Stimulated activated CD4-positive, alpha-beta T cell treated with anti-CD3 and anti-CD28 coated beads, TNF-alpha, amount 100 ng/mL, for 1 hour (primary cell): ENCODE measurements at places on chromosomes 11 and 22.

DNA sequence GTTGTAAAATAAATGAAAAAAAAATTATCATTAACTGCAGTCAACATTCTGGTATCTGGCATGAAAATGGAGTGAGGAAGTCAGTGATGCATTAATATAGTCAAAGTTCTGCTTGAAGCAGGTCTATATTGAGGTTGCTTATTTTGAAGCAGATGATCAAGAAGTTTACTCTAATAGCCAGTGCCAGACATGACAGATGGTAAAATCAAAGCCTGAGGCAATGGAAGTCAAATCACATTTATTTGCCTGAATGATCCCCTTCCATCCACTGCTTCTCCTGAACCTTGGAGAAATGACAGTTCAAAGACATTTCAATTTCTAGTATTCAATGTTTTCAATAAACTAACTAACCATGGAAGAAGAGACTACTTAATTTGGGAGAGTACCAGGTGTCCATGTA is 430.0 kb downstream of the FAM181B start:
- DNase-seq = no peak

- DNase-seq = no peak
Measured at GRCh38 chr22:40709752-40710413, 30.6 kb downstream of the MCHR1 start.

- DNase-seq = no peak
Measured at GRCh38 chr11:457111-457760, 7.2 kb downstream of the PTDSS2 start.

GRCh38 chr22:43241138-43241597 is 54.2 kb upstream of the TTLL12 start:
- no peak for DNase-seq

GRCh38 chr11:64925536-64926436 is 1.3 kb downstream of the PPP2R5B start:
- DNase-seq = no peak

- no peak for DNase-seq
Measured at GRCh38 chr11:83918476-83918875, 632.3 kb upstream of the CCDC90B start.

- no peak for DNase-seq
Measured at GRCh38 chr22:36166518-36167220, 6.1 kb upstream of the APOL3 start.

DNA sequence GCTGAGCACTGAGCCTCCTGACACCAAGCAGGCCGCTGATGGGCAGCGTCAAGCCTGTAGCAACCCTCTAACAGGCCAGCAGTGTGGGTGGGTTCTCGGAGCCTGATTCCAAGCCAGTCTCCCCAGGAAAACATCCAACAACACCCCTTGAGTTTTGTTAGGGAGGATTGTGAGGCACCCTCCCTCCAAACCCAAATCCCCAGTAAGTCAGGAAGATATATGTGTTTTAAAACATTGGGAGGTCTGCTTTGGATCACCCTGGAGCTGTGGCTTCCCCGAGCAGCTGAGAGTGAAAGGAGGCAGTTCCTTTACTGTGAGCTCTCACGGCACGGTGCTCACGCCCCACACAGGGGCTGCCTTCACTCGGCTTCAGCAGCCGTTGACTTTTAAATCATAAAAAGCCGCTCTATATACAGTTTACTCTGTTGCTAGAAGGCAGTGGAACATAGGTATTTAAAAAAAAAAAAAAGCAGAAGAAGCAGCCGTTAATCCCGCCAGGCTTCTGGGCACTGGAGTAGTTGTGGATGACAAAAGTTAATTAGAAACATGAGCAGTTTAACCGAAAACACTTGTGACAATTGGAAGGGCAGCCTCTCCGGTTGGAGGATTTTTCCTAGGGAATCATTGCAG is 218.6 kb downstream of the NAV2 start:
- no peak for DNase-seq

- peak; percentile 31 for DNase-seq
Measured at GRCh38 chr11:1772270-1773130, 8.8 kb upstream of the CTSD start.

GRCh38 chr11:126499131-126499752 is 143.8 kb downstream of the ST3GAL4 start:
- DNase-seq = no peak

DNA sequence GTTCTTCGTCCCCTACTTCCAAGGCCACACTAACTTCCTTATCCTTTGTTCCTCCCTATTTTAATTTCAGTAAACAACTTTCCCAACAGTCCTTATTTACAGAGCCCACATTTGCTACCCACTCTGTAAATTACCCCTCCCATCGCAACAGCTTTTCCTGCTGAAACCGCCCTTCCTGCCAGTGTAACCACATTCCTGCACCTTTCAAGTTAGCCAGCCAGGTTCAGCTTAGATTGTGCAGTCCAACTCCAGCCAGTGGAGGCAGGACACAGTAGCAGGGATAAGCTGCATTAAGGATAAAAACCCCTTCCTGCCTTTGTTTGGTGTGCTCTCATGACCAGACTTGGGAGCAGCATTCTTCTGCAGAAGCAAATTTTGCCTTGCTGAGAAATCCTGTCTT is 768.3 kb upstream of the ARHGAP42 start:
- no peak for DNase-seq

DNA sequence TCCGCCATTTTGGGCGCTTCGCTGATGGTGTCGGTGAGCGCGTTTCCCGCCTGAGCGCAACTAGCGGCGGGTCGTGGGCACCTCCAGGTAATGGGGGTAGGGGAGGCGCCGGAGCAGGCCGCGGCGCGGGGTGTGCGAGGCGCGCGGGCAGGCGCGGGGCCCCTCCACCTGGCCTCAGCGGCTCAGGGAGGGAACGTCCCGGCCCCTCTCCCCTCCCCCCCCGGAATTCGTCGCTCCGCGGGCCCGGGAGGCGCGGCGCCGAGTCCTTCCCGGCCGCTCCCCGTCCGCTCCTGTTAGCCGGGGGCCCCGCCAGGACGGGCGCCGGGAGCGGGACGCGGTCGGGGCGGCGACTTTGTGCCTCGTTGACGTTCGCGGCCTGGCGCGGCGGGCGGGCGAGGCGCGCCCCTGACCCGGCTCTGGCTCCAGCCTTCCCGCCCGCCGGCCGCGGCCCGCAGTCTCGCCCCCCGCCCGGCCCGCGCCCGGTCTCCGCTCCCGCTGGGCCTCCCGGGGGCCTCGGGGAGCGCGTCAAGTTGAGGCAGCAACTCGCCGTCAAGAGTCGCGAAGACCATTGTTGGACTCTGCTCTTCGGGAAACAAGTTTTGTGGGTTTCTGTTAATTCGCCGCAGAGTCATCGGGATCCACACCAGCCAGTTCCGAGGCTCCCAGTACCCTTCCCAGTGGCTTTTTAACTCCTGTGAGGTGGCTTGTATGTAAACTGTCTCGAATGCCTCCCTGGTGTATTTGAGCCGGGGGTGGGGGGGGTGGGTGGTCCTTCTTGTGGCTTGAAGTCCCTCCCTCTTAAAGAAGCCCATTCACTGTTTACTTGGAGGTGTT is at the start of gene PPP6R3:
TSS of gene PPP6R3 (plus strand) at position 12 of the 834 bp plus-strand sequence. CDS start 76,913 bp downstream, outside the sequence.
- no peak for DNase-seq

- DNase-seq = no peak
Measured at GRCh38 chr11:123253911-123254310, 58.9 kb upstream of the CLMP start.

GRCh38 chr22:50678651-50679521 is 6.3 kb downstream of the SHANK3 start:
- no peak for DNase-seq

DNA sequence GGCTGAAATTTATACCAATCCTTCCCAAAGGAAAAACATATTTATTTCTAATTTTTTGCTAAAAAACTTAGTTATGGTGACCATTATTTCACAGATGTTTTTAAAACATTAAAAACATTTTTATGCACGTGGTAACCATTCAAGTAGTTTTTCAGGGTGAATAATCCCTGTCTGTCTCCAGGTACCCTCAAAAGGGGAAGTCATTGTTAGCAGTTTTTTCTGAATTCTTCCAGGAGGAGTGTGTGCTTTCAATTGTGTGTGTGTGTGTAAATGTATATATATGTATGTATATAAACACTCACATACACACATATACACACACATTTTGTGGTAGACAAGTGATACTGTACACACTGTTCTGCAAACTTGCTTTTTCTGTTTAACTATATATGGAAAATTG is 43.9 kb downstream of the MIAT start:
- DNase-seq = no peak

GRCh38 chr11:118791961-118792569 is 1.1 kb upstream of the DDX6 start:
- no peak for DNase-seq

DNA sequence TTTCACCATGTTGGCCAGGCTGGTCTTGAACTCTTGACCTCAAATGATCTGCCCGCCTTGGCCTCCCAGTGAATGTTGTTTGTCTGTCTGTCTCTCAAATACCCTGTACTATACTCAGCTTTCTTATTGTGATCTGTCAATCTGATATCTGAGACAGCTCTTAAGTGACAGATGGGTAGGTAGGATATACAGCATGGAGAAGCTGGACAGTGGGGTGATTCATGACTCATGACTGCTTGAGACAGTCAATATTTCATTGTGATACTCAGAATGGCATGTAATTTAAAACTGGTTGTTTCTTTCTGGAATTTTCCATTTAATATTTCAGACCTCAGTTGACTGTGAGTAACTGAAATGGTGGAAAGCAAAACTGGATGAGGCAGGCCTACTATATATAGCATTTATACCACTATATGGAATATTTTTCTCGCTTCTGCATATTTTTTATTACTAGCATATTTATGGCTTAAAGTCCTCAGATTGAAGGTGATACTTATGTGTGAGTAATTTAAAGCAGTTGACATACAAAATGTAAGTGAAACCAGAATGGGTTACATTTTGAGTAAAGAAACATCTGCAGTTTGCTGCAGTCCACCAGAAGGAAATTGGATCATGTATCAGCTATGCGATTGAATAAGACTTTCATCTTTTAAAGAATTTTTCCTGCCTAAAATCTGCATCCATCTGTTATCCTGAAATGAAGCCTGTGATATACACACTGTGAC is 22.3 kb downstream of the ARHGAP42 start:
- DNase-seq = no peak

DNA sequence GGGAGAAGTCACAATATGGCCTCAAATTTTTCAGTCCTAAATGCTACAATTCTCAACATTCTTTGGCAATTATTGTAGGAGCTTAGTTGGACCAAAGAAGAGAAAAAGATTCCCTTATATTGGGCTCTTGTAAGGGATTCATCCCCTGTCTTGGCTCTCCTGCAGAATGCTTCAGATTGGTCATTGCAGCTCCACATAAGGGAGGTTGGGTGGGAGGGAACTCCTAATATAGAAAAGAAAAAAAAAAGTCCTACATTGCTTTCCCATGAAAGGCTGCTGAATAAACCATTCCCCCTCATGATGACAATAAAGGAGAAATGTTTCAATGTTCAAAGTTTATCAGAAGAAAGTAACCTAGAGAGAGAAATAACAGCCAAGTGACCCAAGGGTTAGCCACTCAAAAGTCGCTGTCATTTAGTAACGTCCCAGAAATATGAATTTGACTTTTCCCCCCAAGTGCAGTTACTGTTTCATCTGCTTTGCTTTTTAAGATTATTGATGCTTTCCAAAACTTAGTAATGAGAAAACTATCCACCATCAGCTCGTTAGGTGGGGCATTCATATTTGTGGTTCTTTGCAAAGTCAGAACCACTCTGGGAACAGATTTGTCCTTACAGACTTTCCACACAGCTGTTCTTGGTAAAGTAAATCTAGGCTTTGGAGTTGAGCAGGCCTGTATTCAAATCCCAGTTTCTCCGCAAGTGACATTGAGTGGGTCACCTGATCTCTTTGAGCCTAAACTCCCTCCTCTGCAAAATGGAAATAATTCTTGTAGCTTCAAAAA is 5.0 kb upstream of the SLC1A2 start:
- DNase-seq = no peak

- DNase-seq = no peak
Measured at GRCh38 chr11:75968021-75968625, 153.1 kb downstream of the UVRAG start.

- DNase-seq = no peak
Measured at GRCh38 chr22:23126165-23127054, 15.4 kb downstream of the RSPH14 start.

- no peak for DNase-seq
Measured at GRCh38 chr11:38256436-38256835, 1658.4 kb upstream of the RAG2 start.

GRCh38 chr11:104925850-104926249 is 27.6 kb upstream of the CASP12 start:
- DNase-seq = no peak

DNA sequence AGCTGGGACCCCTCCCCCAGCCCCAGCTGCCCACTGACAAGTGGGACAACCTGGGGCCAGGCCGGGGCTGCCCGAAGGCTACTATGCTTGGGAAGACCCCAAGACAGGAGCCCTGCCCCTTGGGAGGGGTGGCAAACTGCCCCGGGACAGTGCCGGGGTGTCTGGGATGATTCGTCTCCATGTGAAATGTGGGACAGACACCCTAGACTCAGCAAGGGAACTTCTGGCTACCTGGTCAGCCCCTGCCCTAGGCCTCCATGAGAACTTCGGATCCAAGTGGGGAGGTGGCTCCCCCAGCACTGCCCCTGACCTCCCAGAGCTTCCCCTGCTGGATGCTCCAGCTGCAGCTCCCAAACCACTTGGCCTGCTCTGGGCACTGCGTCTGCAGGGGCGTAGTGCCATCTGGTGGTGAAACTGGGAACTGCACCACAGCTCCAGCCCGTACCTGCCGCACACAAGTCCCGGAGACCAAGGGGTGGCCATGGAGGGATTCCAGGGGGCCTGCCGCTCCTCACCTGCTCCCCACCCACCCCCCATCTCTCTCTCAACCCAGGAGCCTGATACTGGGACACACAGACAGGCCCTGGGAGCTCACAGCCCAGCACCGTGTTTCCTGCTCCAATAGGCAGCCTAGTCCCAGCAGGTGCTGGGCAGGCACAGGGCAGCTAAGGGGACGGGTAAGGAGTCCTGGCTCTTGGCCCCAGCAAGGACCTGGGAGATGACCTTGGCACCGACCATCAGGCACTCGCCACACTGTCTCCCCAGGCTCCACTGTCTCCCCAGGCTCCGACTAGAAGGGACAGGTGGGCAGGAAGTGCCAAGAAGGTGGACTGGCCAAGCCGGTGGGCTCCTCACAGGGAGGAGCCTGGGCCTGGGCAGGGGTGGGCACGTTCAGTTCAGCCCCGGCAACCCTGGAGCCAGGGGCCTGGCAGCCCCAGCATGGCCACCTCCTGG is 194.1 kb downstream of the IGLL1 start:
- DNase-seq = peak; percentile 41
